ENCODE measurements at places on chromosomes 5 and 9.

GRCh38 chr5:158560170-158560569, 539.5 kb downstream of the EBF1 start:
- DNase-seq = peak; percentile 60

DNA sequence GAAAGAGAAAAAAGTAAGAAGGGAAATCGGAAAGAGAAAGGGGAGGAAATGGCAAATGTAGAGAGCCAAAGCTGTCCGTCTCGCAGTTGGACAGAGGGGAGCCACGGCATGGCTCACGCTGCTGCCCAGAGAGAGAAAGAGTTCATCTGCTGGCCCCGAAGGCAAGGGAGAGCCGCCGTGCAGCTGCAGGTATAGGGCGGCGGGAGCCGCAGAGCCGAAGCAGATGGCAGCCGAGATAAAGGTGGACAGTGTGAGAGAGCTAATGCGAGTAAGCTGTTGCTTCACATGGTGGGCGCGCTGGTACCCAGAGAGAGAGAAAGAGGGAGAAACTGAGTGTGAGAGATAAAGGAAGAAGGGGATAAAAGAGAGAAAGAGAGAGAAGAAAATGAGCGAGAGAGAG, 188.4 kb upstream of the PPP1R26 start:
- DNase-seq = no peak

GRCh38 chr9:70639853-70640814, 225.7 kb upstream of the KLF9 start:
- peak; percentile 61 for DNase-seq

GRCh38 chr5:133265257-133265656, 213.4 kb downstream of the HSPA4 start:
- DNase-seq = no peak

- no peak for DNase-seq
Observed at GRCh38 chr9:137865581-137866145, 11.9 kb upstream of the CACNA1B start.

DNA sequence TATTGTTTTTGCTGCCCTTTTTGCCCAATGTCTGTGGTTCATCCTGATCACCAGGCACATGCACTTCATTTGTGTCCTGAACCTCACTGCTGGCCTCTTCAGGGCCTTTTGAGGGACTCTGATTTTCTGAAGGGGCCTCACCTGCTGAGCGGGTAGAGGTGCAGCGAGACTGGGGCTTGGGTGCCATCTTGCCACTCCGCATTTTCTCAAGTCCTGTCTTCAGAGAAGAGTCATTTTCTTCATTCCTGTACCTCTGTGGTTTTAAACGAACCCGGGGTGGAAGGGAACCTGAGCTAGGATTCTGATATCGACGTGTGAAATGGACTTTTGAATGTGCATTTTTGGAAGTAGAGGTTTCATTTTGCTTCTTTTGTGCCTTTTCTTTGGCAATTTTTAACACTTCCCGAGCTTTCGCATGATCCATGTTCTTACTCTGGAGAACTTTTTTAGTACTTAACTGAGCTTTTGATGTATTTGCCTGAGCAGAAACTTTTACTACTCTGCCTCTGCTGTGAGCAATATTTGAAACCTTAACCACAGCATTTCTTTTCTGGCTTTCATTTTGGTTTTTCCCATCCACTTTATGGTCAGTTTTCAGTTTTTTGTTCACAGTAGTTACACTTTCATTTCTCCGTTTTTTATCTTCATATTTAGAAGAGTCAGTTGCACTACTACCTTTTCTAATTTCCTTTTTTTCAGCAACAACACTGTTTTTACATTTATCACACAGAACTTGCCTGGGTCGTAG, 26.1 kb downstream of the PWWP2A start:
- no peak for DNase-seq

- no peak for DNase-seq
Observed at GRCh38 chr5:81726297-81726696, 24.6 kb downstream of the SSBP2 start.

- no peak for DNase-seq
Observed at GRCh38 chr9:1057910-1058309, 7.8 kb downstream of the DMRT2 start.

DNA sequence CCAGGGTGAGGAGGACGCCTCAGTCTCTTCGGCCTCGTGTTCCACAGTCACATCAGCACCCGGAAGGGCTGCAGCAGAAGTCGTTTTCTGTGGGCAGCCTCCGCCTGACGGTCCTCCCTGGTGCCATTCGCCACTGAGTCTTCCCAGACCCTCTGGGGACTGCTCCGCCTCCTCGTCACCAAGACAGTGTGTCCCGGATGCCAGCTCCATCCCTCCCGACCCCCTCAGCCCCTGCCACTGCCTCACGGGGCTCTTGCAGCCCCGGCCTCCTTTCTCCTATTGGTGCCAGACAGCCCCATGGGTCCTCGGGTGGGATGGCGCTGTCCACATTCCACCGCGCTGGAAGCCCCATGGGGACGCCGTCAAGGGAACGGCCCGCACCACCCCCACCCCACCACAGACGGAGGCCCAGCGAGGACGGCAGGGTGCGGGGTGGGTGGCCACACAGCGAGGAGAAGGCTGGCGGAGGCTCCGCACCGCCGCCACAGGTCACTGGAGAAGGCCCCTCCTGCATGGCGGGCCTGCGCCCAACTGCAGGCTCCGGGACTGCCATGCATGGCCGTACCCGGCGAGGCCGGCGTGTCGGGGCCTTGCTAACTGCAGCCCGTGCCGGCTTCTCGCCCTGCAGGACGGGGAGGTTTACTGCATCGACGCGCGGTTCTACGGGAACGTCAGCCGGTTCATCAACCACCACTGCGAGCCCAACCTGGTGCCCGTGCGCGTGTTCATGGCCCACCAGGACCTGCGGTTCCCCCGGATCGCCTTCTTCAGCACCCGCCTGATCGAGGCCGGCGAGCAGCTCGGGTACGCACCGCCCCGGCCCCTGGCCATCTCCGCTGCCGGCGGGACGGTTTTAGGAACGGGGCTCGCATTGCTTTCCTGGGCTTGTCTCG, 43.6 kb upstream of the CACNA1B start:
- DNase-seq = no peak

- DNase-seq = no peak
Observed at GRCh38 chr5:52771343-52772039, 16.2 kb upstream of the ITGA1 start.

DNA sequence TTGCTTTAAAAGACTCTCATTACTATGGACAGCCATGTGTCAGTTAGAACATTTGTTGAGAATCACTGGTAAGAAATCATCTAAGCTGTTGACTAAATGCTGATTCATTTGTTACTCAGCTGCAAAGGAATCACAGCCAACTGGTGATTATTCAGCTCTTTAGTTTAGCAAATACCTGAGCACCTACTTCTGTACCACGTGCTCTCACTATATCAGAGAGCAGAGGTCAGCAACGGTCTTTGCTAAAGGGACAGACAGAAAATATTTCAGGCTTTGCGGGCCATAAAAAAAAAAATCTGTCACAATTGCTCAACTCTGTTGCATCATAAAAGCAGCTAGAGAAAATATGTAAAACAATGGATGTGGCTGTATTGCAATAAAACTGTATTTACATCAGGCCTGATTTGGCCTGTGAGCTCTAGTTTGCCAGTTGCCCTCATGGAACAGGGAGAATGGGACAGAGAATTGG, 377.6 kb downstream of the DNAH5 start:
- DNase-seq = peak; percentile 8
